ENCODE measurements at places on chromosomes 7 and 10. TPM values are rescaled to one million over a fixed set of nuclear protein-coding genes. Genes with fewer than 3 reads are reported as not detected.

OLAH gene
- total RNA-seq: 0.37 TPM

RPA3 gene
- 117 TPM for total RNA-seq

ATG9B gene
- 7.4 TPM for total RNA-seq

MDH2 gene
- 166 TPM for total RNA-seq

ADCYAP1R1 gene
- total RNA-seq: not detected

HOXA10 gene
- not detected for total RNA-seq

CCL26 gene
- total RNA-seq: not detected

GPR37 gene
- not detected for total RNA-seq

NPC1L1 gene
- total RNA-seq: not detected

NPY gene
- not detected for total RNA-seq

ZFAND2A gene
- 26.0 TPM for total RNA-seq

NPFFR1 gene
- not detected for total RNA-seq

ITPRID1 gene
- total RNA-seq: not detected

FZD8 gene
- total RNA-seq: 0.23 TPM

ZNF488 gene
- total RNA-seq: not detected

SPAM1 gene
- not detected for total RNA-seq

PRLHR gene
- not detected for total RNA-seq

FEZF1 gene
- total RNA-seq: not detected

CXCL12 gene
- not detected for total RNA-seq

HOXA5 gene
- not detected for total RNA-seq

CTAGE8 gene
- total RNA-seq: 2.2 TPM

CDK1 gene
- 147 TPM for total RNA-seq

FAM131B gene
- total RNA-seq: 2.2 TPM

PRSS37 gene
- not detected for total RNA-seq

DYNC1I1 gene
- total RNA-seq: not detected

KIF5B gene
- total RNA-seq: 57.8 TPM

PON3 gene
- not detected for total RNA-seq

EMX2 gene
- not detected for total RNA-seq
